ENCODE measurements at places on chromosomes 11 and 22.

GRCh38 chr11:2461253-2461955 is 16.6 kb downstream of the KCNQ1 start:
- no peak for DNase-seq

DNA sequence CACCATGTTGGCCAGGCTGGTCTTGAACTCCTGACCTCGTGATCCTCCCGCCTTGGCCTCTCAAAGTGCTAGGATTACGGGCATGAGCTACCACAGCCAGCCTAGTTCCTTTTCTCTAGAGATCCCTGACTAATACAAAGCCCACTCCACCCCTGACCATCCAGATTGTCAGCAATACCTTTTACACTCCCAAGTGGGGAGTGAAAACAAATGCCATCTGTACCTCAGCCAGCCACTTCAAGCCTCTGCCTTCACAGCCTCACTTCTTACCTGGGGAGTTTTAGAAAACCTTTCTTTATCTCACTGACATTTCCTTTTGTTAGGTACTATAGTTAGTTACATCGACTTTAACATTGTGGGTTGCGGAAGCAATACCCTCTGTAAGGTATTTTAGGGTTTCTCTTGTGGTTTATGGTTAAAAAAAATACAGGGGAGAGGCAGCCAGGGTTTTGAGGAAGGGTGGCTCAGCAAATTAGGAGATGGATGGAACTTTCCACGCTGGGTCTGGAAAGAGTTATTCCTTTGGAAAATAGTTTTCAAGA is 8.9 kb downstream of the TOM1 start:
- DNase-seq: no peak

- DNase-seq: no peak
Measured at GRCh38 chr11:126634963-126635362, 279.5 kb downstream of the ST3GAL4 start.

DNA sequence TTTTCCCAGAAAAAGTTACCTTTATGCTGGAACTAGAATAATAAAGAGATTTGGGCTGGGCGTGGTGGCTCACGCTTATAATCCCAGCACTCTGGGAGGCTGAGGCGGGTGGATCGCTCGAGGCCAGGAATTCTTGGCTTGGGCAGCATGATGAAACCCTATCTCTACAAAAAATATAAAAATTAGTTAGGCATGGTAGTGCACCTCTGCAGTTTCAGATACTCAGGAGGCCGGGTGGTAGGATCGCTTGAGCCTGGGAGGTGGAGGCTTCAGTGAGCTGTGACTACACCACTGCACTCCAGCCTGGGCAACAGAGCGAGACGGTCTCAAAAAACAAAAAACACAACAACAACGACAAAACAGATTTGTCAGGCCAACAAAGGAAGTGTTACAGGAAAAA is 119.3 kb upstream of the OR9Q1 start:
- DNase-seq: no peak

DNA sequence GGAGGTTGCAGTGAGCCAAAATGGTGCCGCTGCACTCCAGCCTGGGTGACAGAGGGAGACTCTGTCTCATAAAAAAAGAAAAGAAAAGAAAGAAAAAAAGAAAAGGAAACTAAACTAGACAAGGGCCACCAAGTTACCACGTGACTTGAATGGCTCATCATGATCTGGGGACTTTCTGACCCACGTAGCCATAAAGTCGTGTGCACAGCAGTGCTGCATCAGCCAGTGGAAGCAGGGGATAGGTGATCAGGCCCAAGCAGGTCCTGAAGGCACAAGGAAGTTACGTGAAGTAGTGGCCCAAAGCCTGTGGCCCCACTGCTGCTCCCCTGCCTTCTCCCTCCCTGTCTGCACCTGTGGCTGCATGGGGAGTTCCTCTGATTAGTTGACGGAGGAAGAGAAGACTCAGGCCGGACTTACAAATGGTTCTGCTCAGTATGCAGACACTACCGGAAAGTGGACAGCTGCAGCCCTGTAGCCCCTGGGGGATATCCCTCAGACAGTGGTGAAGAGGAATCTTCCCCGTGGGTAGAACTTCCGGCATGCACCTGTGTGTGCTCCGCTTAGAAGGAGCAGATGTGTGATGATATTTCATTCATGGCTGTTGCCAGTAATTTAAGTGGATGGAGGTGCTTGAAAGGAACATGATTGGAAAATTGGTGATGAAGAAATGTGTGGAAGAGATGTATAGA is 18.2 kb upstream of the CD81 start:
- DNase-seq: no peak

DNA sequence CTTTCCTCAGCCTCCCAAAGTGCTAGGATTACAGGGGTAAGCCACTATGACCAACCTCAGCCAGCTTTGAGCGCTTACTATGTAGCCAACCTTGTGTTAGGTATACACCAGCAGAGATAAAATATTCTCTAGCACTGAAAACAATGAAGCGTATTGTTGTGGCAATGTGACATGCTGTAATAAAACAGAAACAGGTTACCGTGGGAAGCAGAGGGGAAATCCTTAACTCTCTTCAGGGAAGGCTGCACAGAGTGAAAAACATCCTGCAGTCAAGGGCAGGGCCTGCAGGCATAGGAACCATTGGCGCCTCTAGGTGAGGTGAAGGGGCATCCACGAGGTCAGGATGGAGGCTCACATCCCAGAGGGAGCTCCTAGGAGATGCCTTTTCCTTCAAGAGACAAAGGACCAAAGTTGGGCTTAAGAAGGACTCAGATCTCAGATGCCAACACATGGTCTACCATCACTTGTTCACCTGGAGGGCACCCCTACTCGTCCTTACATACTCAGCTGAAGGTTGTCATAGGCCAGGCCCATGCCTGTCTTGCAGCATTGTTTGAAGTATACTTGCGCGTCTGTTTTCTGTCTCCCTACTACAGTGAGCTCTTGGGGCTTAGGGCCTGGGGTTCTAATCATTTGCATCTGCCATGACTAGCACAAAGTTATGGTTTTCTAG is 8.0 kb downstream of the POLD4 start:
- no peak for DNase-seq

All from NCI-H2107 (cell line).